ENCODE measurements at places on chromosomes 1 and 21. TPM values are rescaled to one million over a fixed set of nuclear protein-coding genes. Genes with fewer than 3 reads are reported as not detected.

DNA sequence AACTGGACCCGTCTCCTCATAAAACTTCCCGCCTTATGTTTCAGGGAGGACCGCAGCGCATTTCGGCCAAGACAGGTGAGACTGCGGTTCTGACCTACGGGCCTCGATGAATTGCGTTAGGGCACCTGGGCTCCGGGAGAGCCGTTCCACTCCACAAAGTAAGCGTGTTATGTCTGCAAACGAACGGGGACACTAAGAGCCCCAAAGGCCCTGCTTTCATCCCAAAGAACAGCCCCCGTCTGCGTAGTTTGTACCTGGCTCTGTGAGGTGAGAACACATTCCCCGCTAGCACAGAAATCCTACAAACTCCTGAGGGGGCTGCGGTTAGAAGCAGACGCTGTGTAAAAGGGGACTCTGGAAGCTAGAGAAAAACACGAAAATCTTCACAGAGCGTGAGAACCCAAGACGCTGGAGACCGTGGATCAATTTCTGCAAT, 41.6 kb upstream of the PPIAL4F start:
- DNase-seq = no peak

DNA sequence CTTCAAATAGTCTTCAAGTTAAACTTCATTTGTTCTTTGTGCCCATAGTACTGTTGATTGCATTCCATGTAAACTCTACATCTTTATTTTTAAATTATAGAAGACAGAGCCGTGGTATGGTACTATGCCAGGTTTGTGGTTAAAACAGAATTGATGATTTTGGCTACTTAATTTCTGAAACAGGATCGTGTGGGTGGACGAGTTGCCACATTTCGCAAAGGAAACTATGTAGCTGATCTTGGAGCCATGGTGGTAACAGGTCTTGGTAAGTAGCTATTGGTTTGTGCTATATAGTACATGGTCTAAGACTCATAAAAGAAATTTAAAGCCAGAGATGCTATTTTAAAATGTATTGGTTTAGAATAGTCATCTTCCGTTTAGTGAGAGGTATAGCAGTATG, 38.0 kb downstream of the KDM1A start:
- no peak for DNase-seq

GRCh38 chr1:147169840-147170674, 2.2 kb downstream of the PRKAB2 start:
- DNase-seq = no peak

DNA sequence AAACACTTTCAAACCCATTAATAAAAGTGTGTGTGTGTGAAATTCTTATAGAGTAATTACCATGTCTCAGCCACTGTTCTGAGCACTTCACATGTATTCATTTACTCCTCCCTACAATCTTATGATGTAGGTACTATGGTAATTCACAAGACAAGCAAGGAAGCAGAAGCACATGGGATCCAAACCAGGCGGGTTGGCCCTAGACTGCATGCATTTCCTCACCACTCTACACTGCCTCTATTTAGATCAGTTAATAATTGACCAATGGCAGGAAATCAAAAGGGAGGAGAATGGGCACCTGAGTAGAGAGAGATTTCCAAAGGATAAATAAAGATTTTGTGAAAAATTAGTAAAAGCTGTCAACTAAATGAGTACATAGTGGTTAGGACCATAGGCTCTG, 15.7 kb downstream of the MAP3K21 start:
- DNase-seq = no peak

TNFRSF8 gene
- total RNA-seq = not detected

GRCh38 chr1:240803151-240803550, 191.2 kb upstream of the GREM2 start:
- no peak for DNase-seq

GRCh38 chr1:53341961-53342707, 14.3 kb upstream of the LRP8 start:
- DNase-seq = no peak

NPR1 gene
- not detected for total RNA-seq

- no peak for DNase-seq
Observed at GRCh38 chr1:94971491-94971924, 44.6 kb upstream of the CNN3 start.

SPRR4 gene
- not detected for total RNA-seq

THEMIS2 gene
- 0.46 TPM for total RNA-seq

GRCh38 chr1:53326598-53327181, 1.2 kb downstream of the LRP8 start:
- DNase-seq = no peak

PKN2 gene
- 45.4 TPM for total RNA-seq

SPATA45 gene
- 0.86 TPM for total RNA-seq

DNA sequence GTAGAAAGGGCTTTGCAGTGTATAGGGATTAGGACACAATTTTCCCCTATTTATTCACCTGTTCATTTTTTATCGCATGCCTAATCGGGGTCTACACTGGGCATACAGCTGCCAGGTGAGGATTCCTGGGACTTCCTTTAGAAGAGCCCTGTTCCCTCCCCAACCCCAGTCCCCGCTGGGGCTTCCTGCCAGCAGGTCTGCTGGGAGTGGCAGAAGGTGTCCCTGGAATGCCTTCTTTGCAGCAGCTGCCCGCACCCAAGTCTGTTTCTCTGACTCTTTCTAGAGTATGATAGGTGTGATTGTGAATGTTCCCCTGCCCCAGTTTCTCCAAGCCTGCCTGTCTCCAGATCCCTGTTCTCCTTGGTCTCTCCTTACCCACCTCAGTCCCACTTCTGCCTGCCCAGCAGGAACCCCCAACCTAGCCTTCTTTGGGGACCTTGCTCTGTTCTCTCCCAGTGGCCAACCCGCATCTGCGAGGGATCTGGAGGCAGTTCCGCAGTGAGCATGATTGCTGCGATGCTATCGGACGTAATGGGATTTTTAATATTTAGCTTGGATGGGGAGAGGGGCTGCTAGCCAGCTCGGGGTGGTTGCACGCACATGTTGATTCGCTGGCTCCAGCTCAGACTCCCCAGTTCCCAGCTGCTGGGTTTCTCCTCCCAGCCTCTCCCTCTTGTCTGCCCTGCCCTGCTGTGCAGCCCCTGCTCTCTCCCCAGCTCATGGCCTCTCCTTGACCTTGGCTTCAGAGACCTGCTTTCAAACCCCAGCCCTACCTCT, 79.8 kb downstream of the EPHB2 start:
- DNase-seq = no peak

SPSB1 gene
- total RNA-seq = 7.1 TPM

LMX1A gene
- total RNA-seq = 0.07 TPM

GRCh38 chr1:28176492-28177470, at the start of gene PTAFR:
Gene PTAFR (minus strand): TSS chr1:28176690. CDS start chr1:28151021, 25,669 bp downstream.
- no peak for DNase-seq

DNA sequence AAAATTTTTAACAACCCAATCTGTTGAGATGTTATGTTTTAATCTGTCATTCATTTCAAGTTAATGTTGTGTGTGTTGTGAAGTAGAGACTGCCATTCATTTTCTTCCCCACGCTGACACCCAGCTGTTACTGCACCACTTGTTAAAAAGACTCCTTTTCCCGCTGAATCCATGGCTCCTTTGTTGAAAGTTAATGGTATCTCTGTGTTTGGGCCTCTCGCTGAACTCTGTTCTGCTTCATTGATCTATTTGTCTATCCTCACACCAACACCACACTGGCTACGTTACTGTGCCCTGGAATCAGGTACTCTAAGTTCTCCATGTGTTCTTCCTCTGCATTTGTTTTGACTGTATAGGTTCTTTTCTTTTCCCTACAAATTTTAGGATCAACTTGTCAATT, 58.2 kb downstream of the PDE9A start:
- DNase-seq = peak; percentile 90

APOBEC4 gene
- total RNA-seq = not detected

GRCh38 chr1:233790662-233791371, 113.7 kb upstream of the SLC35F3 start:
- peak; percentile 43 for DNase-seq

DNA sequence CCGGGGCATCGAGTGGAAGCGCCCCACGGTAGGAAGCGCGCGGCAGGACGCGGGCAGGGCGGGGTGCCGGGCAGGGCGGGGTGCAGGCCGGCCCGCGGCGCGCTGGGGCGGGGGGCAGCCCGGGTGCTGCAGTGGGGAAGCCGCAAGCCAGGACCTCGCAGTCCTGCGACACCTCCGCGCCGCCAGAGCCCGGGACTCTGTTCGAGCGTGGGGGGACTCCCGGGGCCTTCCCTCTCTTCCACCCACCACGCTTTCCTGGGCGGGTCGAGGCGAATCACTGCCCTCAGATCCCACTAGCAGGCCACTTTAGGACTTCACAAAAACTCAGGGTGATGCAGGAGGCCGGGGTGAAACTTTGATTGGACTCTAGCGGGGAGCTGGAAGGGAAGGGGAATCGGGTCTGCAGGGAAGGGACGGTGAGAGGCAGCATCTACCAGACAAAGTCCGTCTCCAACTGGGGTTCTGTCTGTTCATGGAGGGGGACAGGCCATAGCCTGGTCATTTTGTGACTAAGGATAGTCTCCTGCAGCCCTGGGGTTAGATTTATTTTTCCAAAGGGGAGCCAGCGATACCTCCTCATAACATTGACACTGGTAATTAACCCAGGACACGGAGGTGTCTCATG, 623 bp downstream of the CAPN2 start:
- DNase-seq = no peak

DNA sequence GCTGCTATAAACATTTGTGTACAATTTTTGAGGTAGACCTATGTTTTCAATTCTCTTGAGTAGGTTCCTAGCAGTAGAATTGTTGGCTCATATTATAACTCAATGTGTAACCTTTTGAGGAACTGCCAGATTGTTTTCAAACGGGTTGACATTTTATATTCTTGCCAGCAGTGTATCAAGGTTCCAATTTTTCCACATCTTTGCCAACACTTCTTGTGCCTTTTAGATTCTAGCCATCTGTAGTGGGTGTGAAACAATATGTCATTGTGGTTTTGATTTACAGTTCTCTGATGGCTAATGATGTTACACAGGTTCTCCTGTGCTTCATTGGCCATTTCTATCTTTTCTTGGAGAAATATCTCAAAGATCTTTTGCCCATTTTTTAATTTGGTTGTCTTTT, 36.4 kb downstream of the MAP3K7CL start:
- DNase-seq = no peak

DNA sequence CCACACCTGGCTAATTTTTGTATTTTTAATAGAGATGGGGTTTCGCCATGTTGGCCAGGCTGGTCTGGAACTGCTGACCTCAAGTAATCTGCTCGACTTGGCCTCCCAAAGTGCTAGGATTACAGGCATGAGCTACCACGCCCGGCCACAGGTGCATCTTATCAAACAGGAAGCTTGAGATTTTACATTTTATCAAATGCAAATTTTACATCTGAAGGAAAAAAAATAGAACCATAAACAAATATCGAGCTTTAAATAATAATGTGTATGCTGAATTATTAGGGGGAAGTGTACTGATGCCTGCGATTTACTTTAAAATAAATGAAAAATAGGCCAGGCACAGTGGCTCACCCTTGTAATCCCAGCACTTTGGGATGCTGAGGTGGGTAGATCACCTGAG, 16.6 kb upstream of the BRWD1 start:
- DNase-seq = no peak

ALPL gene
- total RNA-seq = not detected

ZBED6 gene
- total RNA-seq = 17.2 TPM

- DNase-seq = peak; percentile 44
Observed at GRCh38 chr1:11749203-11749689, 12.7 kb upstream of the C1orf167 start.

DNA sequence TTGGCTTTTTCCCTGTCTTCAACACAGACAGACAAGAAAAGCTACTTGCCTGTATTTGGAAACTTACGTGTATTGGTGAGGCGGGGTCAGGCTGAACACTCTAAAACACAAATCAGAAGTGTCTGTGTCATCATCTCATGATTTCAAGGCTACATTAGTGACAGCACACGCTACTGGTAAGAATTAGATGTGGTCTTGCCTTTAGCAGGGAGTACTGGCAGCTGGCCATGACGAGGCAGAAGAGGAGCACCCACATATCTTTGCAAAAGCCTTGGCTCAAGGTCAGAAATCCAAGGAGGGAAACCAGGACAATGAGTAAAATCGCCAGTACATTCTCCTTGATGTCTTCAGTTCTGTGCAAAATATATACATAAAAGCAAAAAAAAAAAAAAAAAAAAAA, 77.7 kb downstream of the PCNX2 start:
- no peak for DNase-seq

- no peak for DNase-seq
Observed at GRCh38 chr1:217048104-217048707, 325.0 kb upstream of the ESRRG start.

DNA sequence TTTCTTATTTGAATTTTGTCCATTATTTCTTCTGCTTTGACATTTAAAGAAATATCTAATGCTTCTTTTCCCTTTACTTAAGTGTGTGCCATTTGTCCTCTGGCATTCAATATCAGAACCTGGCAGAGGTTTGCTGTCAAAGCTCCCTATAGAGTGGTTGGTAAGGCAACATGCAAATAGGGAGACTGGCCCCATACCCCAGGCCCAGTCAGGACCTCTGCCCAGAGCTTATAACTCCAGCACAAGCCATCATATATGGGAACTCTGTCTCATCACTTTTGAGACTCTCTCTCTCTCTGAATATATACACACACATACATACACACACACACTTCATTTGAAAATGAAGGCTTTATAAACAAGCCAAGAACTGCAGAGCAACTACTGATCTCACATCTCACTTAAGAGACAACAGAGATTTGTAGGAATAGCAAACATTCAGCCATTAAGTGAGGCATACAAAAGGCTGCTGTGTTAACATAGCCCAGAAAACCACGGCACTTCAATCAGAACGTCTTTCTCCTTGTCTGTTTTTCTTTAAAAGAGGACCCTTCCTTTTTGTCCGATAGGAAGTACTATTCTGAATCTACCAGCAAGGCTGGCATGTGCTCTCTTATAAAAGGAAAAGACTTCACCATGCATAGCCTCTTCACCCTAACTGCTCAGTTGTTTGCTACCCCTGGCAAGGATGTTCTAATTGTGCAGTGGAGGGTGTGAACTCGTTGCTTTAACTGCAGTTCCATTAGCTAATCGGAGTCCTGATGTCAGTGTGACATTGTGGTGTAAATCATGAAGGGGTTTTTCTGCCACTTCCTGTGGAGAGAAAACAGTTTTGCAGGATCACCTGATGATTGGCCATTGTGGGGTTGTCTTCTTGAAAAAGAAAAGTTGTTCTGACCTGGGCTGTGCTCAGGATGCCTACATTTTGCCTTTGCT, 101.7 kb downstream of the NR5A2 start:
- no peak for DNase-seq

C1orf35 gene
- 14.2 TPM for total RNA-seq

KIF17 gene
- total RNA-seq = 0.24 TPM

GRCh38 chr1:179082999-179083335, 1.1 kb downstream of the TOR3A start:
- DNase-seq = no peak

Measured in HepG2 (cell line).